ENCODE measurements at places on chromosomes 7 and 10. TPM values are rescaled to one million over a fixed set of nuclear protein-coding genes. Genes with fewer than 3 reads are reported as not detected.

DNA sequence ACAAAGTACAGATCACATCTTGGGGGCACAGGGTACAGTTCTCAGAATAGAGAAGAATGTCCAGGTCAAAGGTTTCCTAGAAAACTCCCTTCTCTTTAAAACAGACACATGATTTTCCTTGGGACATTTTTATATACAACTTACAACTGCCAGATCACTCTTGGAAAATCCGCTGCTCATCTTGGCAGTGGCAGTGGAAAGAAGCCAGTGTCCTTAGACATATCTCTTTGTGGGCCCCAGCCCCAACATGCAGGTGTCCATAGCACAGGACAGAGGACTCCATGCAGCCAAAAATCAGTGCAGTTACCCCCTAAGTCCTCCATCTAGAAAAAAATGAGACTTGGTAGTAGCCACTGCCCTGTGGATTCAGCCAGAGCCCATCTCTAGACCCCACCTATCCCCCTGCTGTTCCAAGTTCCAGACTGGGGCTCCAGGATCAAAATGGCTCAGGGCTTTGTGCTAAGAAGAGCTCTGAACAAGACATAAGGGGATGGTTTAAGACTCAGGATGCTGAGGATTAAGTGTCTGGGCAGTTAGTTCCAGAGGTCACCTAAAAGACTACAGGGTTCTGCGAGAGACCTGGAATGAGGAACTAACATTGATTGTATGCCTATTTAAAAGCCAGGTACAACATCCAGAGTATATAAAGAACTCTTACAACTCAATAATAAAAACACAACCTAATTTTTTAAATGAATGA is 34.4 kb downstream of the HIPK2 start:
- no peak for DNase-seq

DNA sequence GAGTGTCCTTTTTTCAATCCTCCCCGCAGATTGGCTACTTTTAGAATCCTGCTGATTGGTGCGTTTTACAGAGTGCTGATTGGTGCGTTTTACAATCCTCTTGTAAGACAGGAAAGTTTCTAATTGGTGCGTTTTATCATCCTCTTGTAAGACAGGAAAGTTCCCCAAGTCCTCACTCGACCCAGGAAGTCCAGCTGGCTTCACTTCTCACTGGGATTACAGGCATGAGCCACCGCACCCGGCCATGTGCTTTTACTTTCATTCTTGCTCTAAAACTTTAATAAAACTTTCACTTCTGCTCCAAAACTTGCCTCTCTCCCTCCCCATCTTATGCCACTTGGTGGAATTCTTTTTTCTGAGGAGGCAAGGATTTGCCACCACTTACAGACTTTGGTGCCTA is 17.0 kb upstream of the WAPL start:
- DNase-seq: no peak

- no peak for DNase-seq
Observed at GRCh38 chr7:125636320-125636962, 706.8 kb upstream of the POT1 start.

DNA sequence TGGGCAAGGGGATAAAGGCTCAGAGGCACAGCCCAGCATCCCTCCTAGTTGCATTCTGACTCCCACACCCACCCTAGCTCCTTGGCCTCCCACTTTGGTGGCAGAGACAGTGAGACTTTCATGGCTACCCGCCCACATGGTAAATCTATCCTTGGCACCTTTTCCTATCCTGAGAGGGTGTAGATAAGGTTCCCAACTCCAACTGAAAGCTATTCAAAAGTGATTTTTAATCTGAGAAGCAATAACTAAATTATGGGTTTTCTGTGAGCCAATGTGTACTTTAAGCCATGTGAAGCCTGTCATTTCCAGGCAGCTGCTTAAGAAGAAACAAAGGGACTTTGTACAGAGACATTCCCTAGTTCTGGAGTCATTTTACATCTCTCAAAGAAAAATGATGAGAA is 9.1 kb downstream of the LAMB1 start:
- DNase-seq: no peak

DNA sequence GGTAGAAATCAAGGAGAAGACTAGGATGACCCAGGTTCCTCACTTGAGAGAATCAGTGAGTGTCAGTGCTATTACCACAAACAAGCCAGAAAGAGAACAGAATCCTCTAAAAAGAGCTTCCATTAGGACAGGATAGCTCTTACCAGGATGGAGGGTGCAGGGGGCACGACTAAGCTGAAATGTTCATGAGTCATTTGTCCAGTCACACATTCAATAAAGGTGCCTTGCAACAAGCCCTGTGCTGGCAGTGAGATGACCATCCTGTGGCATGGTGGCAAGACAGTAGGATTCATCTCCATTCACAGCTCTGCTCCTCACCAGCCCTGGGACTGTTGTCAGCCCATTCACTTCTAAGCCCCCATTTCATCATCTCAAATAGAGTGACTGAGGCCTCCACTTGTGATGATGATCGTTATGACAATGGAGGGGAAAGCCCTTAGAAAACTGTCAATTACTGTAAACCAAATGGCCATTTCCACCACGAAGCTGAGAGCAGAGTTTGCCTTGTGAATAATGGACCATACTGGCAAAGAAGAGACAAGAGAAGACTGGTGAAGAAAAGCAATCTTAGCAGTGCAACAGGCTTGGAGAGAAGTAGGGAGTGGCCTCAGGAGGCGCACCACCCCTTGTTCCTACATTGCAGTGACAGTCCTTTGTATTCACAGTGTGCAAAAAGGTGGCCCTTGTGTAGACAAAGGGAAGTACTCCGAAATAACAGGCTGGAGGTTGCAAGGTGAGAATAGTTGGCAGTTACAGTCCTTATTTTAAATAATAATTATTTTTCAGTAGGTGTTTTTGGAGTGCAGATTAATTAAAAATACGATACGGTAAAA is 9.0 kb upstream of the WIPF3 start:
- DNase-seq: no peak

DNA sequence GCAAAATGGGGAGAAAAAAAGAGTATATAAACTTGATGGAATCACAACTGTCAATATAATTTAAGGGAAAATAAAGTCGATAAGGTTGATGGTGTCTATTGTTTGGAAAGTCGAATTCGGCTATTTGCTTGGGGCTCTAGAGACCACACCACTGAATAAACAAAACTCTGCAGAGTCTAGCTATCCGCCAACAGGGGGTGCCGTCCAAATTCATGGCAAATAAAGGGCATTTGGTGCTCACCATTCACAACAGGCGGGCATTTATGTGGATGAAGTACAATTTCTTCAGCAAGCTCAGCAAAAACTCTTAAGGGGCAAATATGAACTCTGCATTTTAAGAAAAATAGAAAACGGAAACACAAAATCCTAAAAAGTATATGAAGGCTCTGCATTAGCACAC is 23.3 kb downstream of the CD36 start:
- DNase-seq: no peak

GRCh38 chr10:119231654-119232053 is 24.3 kb downstream of the GRK5 start:
- DNase-seq: no peak

DNA sequence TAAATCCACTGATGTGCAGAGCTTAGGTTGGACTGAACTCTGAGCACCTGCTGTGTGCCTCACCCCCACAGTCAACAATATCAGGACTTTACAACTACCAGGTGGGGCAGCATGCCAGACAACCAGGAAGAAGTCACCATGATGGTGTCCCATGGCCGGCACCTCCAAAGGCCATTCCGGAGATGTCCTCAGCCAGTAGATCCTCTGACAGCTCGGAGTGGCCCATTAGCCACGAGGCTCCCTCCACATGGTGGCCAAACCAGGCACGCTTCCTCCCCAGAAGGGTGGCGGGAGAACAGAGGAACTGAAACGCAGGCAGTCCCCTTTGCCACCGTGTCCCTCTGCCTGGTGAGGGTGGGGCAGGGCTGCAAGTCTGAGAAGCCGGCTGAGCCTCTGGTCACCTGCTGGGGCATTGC is 390.0 kb downstream of the TNS3 start:
- DNase-seq: peak; percentile 70

DNA sequence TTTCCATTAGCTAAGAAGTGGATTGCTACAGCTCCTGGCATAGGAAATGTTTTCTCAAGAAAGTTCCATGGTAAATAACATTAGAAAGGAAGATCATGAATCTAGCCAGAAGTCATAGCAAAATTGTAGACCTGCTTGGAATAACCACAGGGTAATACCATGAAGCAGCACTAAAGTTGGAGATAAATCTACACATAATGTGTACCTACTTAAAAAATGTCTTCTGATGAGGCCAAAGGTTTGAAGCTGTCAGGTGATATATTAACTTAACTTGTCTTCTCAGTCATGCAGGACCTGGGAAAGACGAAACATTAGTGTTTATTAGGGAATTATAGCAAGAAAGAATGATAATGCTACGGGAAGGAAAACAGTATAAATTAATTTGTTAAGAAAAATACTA is 6.3 kb downstream of the CISD1 start:
- no peak for DNase-seq

- DNase-seq: no peak
Observed at GRCh38 chr7:56127241-56127975, 11.2 kb upstream of the NUPR2 start.

- no peak for DNase-seq
Observed at GRCh38 chr10:14523286-14523685, 192.6 kb upstream of the FRMD4A start.

DNA sequence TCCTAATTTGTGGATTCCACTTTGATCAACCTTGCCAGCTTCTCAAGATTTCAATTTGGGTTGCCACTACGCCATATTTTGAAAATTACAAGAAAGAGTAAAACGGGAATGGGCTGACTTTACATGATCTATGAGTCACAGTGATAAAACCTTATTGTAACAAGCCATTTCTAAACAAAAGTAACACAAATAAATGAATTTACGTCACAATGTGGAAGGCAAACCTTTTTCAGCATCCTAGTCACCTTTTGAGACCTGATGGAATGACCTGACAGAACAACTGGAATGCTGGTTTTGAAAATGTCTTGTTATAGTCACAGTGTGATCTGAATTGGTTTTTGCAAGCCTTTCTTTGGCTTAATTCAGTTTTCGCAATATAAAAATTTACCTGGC is 85.9 kb downstream of the CDK6 start:
- DNase-seq: no peak

Gene MMRN2
- 0.57 TPM for total RNA-seq

Gene LRRN3
- 0.56 TPM for total RNA-seq

Gene LEP
- not detected for total RNA-seq

Gene ABCB4
- not detected for total RNA-seq

Gene CBLL1
- 23.8 TPM for total RNA-seq

Gene GRID2IP
- total RNA-seq: 0.13 TPM

Gene HOXA13
- total RNA-seq: not detected

Gene ADAM12
- 45.6 TPM for total RNA-seq

Gene CALHM3
- total RNA-seq: not detected

Gene TMEM184A
- 0.27 TPM for total RNA-seq

Gene NOM1
- 21.3 TPM for total RNA-seq

Gene OPN1SW
- not detected for total RNA-seq

Gene LIPF
- not detected for total RNA-seq

Data from osteocyte (in vitro differentiated cells).